Naive thymus-derived CD4-positive, alpha-beta T cell (primary cell): ENCODE measurements at places on chromosomes 2 and 18.

DNA sequence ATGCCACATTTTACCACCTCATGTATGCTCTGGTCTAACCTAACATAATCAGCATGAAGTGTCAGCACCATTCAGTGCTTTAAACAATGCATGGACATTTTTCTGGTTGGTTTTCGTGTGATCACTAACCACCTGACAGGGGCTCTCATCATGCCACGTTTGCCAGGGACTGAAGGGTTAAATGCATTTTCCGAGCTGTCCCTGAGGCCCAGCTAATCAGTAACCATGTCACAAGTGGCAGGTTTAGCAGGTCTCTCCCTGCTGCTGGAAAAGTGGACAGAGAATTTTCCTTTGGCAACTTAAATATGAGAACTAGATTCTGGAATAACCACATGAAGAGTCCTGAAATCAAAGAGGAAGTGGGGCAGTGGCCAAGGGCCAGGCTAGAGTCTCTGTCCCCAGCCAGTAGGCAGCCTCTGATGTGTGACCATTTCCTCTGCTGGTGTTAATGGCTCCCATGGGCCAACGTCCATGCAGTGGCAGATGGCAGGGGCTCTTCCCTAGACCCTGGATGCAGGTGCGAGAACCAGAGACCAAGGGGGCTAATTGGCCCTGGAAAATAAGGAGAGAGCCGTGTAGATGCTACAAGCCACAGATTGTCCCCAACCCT is 69.5 kb downstream of the TPGS2 start:
- DNase-seq, result no peak

DNA sequence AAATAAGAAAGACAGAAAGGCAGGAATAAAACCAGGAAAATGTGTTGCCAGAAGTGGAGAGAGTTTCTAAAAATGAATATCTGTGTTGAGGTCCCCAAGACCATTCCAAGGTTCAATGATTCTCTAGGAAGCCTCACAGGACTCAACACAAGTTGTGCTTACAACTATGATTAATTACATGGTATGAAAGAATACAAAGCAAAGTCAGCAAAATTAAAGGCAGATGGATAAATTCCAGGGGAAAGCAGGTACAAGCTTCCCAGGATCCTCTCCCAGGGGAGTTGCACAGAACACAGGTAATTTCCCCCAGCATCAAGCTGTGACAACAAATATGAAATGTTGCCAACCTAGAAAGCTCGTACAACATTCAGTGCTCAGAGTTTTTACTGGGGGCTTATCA is 154.4 kb upstream of the HNMT start:
- DNase-seq, result no peak

DNA sequence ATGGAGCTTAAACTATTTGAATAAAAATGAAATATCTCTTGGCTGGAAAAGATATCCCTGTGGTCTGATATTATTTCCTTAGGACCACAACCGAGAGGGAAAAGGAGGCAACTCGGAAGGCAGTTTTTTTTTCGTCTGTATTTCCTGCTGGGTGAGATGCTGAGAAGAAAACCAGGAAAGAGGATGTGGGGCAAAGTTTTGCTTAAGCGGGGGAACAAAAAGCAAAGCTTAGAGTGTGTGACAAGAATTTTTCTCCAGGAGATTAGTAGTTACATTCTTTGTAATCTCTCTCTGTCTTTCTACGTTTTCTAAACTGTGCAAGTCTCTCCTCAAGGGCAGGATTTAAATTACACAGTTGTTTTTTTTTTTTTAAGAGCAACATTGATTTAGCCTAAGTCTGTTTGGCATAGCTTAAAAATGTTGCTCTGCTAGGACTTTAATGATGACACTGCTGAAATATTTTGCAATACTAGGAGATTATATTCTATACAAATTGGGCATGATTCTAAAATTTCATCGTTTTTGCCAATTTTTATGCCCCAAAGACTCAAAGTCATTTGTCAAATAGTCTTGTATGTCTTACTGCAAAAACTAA is 258.5 kb downstream of the KCNS3 start:
- DNase-seq, result no peak

DNA sequence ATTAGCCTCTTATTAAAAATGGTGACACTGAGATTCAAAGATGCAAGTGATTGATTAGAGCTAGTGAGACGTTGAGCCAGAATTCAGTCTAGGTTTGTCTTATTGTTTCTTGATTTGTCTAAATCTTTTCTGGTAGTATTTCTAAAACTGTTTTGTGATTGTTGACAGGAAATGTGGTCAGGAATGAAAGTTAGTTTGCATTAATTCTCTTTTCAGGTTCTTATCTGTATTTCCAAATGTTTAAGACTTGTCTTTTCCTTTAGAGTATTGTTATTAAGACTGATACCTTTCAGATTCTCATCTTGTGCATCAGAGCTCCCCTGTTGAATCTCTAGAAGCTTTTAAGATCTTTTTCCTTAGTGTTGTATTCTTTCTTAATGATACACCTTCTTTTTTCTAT is 89.3 kb downstream of the MBD5 start:
- DNase-seq, result no peak

DNA sequence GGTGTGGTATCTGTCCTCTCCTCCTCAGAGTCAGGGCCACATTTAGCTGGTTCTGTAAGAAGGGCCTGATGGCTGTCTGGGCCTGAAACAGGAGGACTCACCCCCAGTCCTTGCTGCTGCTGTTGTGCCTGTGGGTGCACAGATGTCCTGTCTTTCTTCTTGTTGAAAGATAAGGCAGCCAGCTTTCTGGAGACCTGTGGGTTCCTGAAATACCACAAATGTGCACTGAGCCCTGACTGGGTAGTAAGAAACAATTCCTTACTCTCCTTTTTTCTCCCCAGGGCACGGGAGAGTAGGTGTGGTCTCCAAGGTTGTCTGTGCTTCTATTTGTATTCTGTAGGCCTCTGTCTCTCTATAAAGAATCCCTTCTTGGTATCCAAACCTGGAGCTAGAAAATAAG is 96.2 kb upstream of the DLX2 start:
- no peak for DNase-seq
